ENCODE measurements at places on chromosomes 3 and 15.

GRCh38 chr15:76973362-76973743, 21.6 kb upstream of the PSTPIP1 start:
- peak; percentile 59 for DNase-seq

DNA sequence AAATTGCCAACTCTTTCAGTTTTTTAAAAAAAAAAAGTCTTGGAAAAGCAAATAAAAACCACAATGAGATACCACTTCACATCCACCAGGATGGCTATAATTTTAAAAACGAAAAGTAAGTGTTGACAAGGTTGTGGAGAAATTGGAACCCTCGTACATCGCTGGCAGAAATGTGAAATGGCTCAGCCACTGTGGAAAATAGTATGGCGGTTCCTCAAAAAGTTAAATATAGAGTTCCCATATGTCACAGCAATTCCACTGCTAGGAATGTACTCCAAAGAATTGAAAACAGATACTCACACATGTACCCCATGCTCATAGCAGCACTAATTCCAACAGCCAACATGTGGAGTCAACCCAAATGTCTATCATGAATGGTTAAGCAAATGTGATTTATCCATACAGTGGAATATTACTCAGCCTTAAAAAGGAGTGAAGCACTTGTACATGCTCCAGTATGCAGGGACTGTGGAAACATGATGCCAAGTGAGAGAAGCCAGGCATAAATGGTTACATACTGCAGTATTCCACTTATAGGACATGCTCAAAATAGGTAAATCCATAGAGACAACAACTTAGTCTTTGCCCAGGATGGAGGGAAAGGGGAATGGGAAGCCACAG, 73.8 kb upstream of the PCSK6 start:
- no peak for DNase-seq

GRCh38 chr15:58515807-58516206, 84.0 kb downstream of the LIPC start:
- DNase-seq = no peak

DNA sequence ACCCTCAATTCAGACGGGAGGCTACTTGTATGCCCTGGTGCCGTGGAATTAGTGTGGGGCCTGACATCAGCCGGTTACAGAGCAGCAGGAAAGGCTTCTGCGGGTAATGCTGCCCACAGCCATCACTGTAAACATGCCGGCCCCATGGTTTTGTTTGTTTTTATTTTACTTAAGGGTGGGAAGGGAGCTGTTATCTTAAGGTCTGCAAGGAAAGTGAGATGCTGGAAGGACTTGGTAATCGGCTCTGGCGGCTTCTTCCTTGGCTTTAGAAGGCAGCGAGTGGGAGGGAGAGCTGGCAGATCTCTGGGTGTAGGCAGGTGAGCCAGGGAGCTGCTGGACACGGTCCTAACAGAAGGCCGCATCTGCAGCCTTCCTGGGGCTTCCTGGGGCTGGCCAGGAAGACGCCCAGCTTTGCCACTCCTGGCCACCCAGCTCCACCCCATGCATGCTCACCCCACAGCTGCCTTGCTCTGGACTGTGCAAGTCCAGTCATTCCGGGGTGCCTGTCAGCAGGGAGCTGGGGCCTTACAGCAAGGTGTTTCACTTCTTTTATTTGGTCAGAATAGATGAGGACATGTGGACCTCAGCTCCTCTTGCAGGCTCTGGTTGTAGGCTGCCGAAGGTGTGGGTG, 54.1 kb upstream of the FURIN start:
- DNase-seq = no peak

DNA sequence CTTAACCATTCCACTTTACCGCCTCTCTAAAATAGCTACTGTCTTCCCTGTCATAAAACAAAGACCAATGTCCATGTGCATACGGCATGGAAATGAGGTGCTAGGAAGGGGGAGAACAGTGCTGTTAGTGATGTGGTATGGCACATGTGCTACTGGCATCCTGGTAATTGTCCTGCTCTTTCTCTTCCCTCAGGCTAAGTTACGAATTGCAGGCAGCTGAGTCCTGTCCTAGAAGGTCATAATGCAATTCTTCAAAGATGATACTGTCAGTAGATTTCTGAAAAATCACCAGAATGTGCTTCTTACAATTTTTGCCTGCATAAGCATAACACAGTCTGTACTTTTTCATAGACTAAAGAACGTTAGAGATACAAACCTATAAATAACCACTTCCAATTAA, 216.8 kb downstream of the RSL24D1 start:
- no peak for DNase-seq
